Activated naive CD8-positive, alpha-beta T cell treated with anti-CD3 and anti-CD28 coated beads, Interleukin-2, amount 10 ng/mL, durations not matched to agents 7 days and 5 days (primary cell): ENCODE measurements at places on chromosomes 6 and 20. TPM values are rescaled to one million over a fixed set of nuclear protein-coding genes. Genes with fewer than 3 reads are reported as not detected.

DNA sequence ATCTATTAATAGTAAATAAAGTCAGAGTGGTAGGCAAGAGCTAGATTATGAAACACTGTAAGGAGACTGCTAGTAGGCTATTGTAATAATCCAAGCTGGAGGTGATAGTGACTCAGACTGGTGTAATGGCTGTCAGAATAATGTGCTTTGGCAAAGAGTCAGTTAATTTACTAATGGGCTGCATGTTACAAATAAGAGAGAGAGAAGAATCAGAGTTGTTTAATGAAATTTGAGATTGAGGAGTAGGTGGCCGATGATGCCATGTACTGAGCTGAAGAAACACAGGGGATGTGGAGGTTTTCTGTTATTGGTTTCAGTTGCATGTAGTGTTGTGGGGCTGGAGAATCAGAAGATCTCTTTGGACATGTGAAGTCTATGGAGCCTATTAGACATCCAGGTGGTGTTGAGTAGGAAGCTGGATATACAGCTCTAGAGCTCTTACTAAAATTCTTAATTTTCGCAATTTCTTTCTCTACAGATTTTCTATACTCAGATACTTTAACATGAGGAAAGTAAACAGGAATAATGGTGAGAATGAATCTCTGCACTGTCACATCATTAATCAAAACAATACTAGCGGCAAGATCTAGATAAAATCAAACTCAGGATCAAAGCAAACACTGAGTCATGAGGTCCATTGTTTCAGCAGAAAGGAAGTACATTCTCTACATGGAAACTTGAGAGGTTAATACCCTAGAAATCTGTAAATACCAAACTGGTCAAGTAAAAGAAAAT lies 167.7 kb downstream of the SIM1 start:
- no peak for DNase-seq

- no peak for DNase-seq
These were observed 49.8 kb downstream of the NRN1 start for GRCh38 chr6:5956939-5957338.

The RAD21L1 gene
- 0.48 TPM for total RNA-seq

DNA sequence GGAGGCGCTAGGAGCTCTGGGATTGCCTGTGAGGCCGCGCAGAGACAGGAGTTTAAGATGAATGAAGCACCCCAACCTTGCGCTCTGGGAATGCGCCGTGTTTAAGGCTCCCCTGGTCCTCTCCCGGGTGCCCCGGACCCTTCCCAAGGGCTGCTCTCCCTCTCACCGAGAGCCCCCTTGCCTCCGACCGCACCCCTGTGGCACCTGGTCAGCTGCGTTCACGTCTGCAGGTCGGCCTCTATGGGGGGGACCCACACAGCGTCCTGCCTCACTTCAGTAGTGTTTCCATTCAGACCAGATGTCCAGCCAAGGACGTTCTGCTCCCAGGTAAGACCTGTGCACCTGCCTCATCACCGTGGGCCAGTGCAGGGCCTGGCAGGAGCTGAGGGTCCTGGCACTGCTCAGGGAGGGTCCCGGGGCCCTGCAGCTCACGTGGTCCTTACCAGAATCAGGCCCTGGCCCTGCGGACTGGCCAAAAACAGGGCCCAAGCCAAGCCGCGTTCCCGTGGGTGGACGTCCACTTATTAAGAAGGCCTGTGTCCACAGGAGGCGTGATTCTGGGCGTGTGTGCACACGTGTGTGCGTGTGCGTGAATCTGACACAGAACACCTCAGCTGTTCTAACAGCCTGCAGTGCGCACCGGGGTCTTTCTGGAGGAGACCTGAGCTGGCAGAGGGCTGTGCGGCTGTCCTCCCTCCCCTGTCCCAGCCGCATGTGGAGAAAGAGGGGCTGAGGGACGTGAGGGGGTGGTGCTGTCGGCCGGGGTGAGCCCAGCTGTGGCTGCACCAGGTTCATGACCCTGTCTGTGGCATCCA lies 79.9 kb upstream of the BHLHE23 start:
- peak; percentile 15 for DNase-seq

GRCh38 chr6:25709761-25710160 lies 44.8 kb upstream of the SLC17A4 start:
- DNase-seq: no peak

GRCh38 chr6:56890066-56890465 lies 64.8 kb upstream of the BEND6 start:
- DNase-seq: no peak

GRCh38 chr6:77341058-77341986 lies 122.0 kb downstream of the HTR1B start:
- DNase-seq: no peak

- DNase-seq: no peak
These were observed 333.2 kb upstream of the PLCB4 start for GRCh38 chr20:8735674-8736073.

GRCh38 chr6:144595266-144595665 lies 310.1 kb downstream of the UTRN start:
- DNase-seq: no peak

The RTN4IP1 gene
- 7.8 TPM for total RNA-seq

The MAFB gene
- 3.1 TPM for total RNA-seq

The PET117 gene
- total RNA-seq: 13.1 TPM

DNA sequence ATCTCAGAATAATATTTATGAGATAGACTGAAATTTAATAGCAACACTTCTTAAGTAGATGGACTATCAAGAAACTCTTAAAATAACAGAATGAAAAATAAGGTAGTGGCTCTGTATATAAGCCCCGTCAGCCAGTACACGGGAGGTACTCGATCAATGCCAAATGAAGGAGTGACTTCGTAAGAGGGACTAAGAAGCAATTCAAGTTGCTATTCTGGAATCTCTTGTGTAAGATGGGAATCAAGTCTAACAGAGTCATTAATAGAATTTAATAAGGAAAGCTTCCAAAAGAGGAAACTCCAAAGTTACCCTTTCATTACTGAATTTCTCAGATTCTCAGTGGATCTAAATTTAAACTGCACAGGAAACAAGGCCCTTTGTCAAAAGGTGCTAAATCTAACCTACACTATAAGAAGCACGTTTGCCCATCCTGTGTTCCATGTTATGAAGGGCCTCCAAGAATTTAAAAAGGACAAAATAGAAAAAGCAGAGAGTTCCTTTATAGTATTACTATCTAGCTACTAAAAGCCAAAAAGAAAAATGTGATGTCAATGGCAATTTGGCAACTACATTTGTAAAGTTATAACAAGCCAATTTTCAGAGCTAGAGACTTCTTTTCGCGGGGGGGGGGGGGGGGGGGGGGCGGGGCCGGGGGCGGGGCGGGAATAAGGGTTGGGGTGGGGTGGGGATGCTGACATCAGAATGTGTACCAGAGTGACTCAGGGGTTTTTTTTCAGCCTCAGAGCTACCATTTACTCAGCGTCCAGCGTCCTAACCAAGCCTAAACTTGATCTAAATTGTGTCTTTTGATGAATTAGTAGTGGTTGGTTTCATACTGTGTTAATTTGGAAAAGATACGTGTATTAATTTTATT lies 200.6 kb downstream of the GMPR start:
- no peak for DNase-seq

DNA sequence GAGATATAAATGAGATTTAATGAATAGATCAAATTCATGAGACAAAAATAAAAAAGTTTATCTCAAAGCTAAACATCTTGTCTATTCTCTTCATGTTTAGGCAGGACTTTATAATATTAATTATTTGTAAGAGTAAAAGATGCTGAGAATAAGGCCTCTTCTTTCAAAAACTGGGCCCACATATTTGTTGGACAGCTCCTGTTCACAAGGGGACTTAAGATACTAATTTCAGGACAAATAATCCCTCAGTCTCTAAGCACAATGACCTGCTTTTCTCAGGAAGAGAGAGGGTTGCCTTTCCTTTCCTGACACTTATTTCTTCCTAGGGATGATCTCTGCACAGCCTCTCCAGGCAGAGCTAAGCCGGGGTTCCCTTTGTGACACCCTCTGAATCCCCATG lies 43.3 kb downstream of the NOX3 start:
- no peak for DNase-seq

The AK9 gene
- total RNA-seq: 8.0 TPM

DNA sequence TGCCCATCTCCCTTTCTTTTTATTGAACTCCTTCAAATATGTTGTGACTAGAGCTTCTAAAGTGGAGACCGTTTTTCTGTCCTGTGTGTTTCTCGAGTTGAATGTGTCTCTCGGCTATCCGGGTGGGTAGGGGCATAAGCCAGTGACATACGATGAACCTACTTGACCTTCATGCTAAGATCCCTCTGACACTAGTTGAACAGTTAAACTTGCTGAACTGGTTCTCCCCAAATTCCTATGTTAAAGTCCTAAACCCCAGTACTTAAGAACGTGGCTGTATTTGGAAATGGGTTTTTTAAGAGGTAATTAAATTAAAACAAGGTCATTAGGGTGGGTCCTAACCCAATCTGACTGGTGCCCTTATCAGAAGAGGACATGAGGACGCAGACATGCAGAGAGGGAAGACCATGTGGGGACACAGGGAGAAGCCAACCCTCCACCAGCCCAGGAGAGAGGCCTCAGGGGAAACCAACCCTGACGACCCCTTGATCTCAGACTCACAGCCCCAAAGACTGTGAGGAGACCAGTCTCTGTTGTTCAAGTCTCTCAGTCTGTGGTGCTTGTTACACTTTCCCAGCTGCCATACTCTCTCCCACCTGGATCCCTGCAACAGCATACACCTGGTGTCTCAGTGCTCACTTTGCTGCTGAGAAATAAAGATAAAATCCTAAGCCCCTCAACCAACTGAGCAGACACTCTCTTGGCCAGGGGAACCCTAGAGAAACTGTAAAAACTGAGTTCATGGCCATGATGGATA lies 208.4 kb downstream of the MYLK4 start:
- peak; percentile 30 for DNase-seq

DNA sequence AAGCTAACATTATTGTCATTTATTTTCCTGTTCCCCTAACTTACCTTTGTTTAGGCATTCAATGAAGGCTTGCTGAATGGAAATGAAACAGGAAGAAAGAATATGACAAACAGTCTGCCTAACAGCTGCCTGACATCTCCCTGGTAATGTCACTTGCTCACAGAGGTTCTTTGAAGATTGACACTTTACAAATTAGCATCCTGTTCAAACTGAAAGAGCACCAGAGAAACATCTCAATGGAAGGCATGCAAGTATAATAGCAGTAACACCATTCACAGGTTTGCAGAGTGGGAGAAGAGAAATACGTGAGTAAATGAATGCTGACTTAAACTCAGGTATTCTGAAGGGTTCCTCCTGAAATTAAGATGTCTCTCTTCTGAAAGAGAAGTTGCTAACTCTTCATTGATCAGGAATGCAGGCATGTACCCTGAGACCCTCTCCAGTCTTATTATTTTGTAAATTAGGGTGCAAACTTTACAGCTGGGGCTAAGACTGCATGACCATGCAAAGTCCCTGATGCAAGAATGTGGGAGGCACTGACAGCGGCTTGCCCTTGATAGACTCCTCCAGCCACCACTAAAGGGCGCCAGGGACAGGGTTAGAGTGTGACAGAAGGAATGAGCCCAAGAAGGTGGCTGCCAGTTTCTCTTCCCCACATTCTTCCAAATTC lies 1.3 kb upstream of the SMLR1 start:
- no peak for DNase-seq

GRCh38 chr6:27863962-27864905 lies 48.0 kb downstream of the OR2B2 start:
- peak; percentile 64 for DNase-seq
